Fibroblast of lung (primary cell): ENCODE measurements at places on chromosomes 12 and 14.
A peak's percentile ranks its signal among the peaks of the same experiment; 100 is the strongest.

GRCh38 chr12:85720308-85721033 lies 115.7 kb downstream of the RASSF9 start:
- DNase-seq: no peak

GRCh38 chr14:44163946-44164345 lies 343.1 kb downstream of the FSCB start:
- peak; percentile 20 for DNase-seq

DNA sequence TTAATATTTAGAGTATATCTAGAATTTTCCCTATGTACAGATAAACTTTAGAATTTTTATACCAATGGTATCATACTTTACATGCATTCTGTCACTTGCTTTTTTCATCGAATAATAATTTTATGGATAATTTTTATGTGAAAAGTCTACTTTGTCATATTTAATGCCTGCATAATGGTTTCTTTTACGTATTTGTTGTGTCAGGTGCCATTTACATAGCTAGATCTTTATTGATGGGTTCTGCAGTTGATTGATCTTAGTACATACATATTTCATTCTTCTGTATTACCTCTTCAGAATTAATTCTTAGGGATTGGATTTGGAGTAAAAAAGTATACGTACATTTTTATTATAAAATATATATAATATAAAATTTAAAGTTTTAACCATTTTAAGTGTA lies 77.7 kb upstream of the NEDD1 start:
- DNase-seq: no peak

- DNase-seq: no peak
Measured at GRCh38 chr14:38873941-38874612, 229.0 kb downstream of the SEC23A start.

- no peak for DNase-seq
Measured at GRCh38 chr12:611721-612120, 51.5 kb downstream of the NINJ2 start.

DNA sequence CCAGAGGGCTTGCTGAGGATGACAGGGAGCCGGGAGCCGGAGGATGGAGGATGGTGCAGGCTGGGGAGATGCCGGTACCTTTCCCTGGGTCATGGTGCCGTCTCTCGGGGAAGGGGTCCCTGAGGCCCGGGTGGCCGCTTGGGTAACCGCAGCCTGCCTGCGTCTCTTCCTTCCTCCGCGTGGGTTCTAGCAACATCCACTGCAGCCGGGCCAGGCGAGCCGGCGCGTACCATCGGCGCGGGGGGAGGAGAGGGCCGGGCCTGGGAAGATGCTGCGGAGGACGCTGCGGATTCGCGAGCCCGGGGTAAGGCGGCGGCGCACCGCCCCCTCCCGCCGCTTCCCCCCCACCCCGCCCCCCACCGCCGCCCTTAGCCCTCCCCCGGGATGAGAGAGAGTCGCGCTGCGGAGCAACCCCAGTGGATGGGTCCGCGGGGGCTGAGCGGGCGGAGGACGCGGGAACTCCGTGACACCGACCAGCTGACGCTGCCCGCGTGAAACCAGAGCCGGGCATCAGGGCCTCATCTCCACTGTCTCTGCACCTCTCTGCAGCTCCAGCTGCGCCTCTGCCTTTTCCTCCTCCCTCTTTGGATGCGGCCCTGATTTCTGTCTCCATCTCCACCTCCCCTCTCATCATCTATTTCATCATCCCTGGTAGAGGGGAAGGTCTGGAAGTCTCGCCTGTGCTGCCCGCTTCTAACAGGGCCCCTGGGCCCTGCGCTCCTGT lies at the start of gene FAIM2:
Gene FAIM2, minus strand, starts transcription at position 201 of the 724 bp plus-strand sequence. Its CDS starts 108 bp downstream, at position 93.
- peak; percentile 56 for DNase-seq

- no peak for DNase-seq
Measured at GRCh38 chr14:68543516-68543915, 249.4 kb downstream of the ZFP36L1 start.

GRCh38 chr12:101832030-101832429 lies 1.3 kb upstream of the GNPTAB start:
- no peak for DNase-seq

- no peak for DNase-seq
Measured at GRCh38 chr14:86539361-86540070, 1009.6 kb downstream of the FLRT2 start.

GRCh38 chr14:98501836-98502235 lies 770.2 kb downstream of the BCL11B start:
- DNase-seq: peak; percentile 12

DNA sequence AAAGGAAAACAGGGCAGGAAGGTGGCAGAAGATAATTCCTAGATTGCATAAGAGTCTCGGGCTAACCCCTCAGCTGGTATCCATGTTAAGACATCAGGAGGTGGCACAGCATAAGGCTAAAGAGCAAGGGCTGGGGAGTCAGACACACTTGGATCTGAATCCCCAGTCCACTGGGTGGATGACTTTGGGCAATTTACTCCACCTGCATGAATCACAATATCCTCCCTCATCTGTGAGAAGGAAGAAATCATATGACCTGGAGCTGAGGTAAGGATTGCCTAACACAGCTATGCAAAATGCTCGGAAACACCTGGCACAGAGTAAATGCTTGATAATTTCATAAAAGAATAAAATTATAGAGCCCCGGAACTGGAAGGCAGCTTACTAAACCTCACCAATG lies 217.9 kb downstream of the PIK3C2G start:
- DNase-seq: no peak

- no peak for DNase-seq
Measured at GRCh38 chr12:51320311-51320694, 3.7 kb downstream of the BIN2 start.

GRCh38 chr12:2646341-2646740 lies 148.4 kb upstream of the FKBP4 start:
- no peak for DNase-seq

- no peak for DNase-seq
Measured at GRCh38 chr12:57993834-57994233, 52.5 kb downstream of the ATP23 start.

DNA sequence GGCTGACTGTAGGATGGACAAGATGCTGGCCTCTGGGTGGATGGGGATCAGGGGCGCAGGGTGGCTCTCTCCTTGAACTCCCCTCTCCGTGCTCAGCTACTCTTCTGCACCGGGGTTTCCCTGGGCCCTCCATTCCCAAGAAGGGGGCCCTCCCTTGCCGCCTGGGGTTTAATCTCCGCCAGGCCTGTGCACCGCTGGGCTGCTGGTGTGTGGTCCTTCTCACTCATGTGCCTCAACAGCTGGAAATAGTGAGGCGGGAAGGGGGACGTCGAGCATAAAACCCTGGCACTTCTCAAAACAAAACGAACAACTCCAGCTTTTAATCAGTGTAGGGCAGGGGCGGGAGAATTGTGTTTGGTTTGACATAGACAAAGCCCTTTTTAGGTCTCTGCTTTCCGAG lies 19.0 kb upstream of the SMOC1 start:
- DNase-seq: no peak

DNA sequence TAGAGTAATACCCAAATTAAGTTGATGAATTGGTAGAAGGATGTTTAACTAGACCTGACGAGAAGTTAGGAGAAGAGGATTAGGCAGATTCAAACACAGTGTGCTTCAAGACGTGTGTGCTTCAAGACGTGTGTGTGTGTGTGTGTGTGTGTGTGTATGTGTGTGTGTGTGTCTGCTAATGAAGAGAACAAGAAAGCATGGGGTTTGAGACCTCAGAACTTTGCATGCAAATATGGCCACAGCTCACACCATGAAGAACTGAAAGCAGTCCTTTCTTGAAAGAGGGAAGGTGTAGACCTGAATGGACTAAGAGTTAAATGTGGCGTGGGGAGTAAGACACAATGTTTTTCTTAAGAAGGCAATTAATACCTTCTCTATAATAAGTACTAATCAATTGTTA lies 32.5 kb upstream of the SSPN start:
- DNase-seq: no peak

DNA sequence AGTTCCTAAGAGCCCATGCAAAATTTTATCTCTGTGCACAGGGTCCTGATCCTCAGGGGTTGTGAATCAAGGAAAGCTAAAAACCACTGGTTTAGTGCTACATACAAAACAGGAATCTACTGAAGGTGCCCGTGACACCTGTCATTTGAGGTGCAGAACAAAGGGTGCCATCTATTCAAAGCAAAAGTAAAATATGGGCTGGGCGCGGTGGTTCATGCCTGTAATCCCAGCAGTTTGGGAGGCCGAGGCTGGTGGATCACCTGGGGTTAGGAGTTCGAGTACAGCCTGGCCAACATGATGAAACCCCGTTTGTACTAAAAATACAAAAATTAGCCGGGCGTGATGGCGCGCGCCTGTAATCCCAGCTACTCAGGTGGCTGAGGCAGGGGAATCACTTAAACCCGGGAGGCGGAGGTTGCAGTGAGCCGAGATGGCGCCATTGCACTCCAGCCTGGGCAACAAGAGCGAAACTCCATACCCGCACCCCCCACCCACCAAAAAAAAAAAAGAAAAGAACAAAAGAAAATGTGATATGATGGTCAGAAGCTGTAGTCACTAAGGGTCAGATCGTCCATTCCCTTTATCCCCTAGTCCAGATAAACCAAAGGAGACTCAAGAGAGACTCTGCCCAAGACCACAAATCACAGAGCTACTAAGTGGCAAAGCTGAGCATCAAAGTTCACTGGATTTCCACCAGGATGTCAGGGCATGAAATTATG lies 3.4 kb downstream of the PPTC7 start:
- no peak for DNase-seq

- DNase-seq: peak; percentile 61
Measured at GRCh38 chr12:106223485-106224354, 24.1 kb downstream of the CKAP4 start.

- DNase-seq: no peak
Measured at GRCh38 chr12:5661811-5662210, 229.9 kb downstream of the NTF3 start.

GRCh38 chr12:10528174-10528953 lies 22.7 kb downstream of the EIF2S3B start:
- no peak for DNase-seq

- DNase-seq: peak; percentile 86
Measured at GRCh38 chr14:73227812-73228781, 9.2 kb upstream of the PAPLN start.

GRCh38 chr14:65471038-65471878 lies 58.7 kb downstream of the FUT8 start:
- no peak for DNase-seq

DNA sequence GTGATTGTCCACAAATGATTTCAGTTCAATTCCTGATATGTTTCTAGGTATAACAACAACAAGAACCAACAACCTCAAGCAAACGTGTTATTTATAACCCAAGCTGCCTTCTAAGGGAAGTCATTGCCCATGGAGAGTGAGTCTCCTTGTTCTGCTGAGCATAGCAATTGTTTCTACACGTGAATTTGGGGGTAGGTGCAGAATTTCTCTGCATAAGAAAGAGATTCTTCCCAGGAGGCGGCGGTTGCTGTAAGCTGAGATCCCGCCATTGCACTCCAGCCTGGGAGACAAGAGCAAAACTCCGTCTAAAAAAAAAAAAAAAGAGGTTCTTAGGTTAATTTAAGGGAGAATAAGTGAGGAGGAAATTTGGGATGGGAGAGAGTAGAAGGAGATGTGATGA lies 226.5 kb upstream of the PELI2 start:
- DNase-seq: no peak

DNA sequence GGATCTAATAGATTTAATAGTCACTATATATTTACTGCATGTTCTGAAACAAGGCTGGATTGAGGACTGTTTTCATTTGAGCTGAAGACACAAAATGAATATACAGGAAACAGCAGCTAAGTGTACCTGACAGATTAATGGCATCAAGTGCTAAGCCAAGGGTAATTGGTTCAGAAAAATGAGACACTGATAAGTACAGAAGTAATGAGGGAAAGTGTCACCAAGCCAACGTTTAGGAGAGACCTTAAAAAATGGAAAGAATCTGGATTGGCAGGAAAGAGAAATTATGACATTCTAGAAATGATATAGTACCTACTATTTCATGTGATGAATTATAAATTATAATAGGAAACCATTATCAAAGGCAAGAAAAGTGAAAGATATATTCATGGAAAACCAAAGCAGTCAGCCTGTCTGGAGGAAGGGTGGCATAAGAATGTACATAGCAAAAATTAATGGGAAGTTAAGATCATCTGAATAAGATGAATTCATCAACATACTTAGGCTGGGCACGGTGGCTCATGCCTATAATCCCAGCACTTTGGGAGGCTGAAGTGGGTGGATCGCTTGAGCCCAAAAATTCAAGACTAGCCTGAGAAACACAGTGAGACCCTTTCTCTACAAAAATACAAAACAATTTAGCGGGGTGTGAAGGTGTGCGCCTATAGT lies 21.0 kb upstream of the DUSP16 start:
- no peak for DNase-seq

- peak; percentile 53 for DNase-seq
Measured at GRCh38 chr12:116864371-116865160, 16.7 kb downstream of the HRK start.

DNA sequence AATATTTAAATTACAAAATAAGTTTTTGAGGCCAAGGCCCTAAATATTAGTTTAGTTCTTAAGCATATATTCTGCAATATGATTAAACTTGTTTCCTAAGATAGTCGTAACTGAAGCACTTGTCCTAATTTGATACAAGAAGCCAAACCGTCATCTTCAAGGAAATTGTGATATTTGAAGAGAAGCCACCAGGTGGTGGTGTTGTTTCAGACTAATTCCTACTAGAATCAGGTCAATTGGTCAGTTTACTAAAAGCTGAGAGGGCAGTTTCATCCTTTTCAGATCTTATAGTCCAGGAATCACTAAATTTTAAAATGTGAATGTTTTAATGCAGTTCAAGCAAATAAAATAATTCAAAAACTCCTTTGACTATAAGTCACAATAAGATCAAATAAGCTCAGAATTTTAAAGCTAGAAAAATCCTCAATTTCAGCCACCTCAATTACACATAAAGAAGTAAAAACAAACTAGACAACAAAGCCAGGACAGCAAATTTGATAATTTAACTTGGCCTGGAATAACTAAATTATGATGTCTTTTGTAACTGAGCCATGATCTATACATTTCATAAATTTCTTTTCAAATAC lies 7.1 kb upstream of the ARL1 start:
- DNase-seq: peak; percentile 45

DNA sequence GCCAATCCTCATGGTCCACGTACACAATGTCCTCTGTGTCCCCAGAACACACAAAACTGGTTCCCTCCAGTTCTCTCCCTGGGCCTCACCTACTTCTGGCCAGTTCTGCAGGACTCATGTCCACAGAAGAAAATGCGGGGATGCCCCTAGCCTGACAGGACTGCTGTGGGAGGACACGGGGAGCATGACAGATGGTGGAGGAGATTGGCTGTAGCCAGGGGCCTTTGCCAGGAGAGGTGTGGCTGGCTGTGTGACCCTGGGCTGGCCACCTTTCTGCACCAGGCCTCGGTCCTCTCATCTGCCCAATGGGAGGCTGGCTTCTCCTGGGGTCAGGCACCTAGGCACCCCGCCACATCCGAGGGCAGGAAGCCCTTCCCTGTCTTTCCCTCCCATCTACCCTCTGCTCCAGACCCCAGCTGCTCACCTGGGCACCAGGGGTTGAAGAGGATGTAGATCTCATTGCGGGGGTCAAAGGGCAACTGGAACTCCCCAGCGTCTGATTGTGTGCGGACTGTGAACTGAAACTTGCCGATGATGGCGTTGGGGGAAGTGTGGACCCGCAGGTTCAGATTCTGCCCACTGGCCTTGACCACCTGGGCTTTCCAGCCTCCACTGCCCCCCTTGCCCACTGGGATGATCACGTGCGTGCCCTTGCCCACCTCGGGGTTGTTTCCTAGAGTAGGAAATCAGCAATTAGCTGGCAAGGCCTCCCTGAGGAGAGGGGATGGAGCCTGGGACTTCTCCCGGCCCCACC lies 2.8 kb downstream of the TGM1 start:
- no peak for DNase-seq

- no peak for DNase-seq
Measured at GRCh38 chr12:30514666-30515065, 181.0 kb downstream of the IPO8 start.

- peak; percentile 93 for DNase-seq
Measured at GRCh38 chr12:1993871-1994371, 10.3 kb downstream of the DCP1B start.

- DNase-seq: peak; percentile 24
Measured at GRCh38 chr12:77401064-77401769, 335.8 kb upstream of the E2F7 start.
